Thoracic aorta endothelial cell (primary cell): ENCODE measurements at places on chromosomes 5 and 9. TPM values are rescaled to one million over a fixed set of nuclear protein-coding genes. Genes with fewer than 3 reads are reported as not detected.

Gene PCDHGA8
- 0.72 and 1.6 TPM in 2 replicates for total RNA-seq

Gene ANKDD1B
- total RNA-seq, result 0.14 and 0.27 TPM in 2 replicates

Gene NMUR2
- total RNA-seq, result not detected in 2 replicates

Gene ARHGEF39
- 1.5 and 4.2 TPM in 2 replicates for total RNA-seq

Gene SARDH
- 0.40 and 0.50 TPM in 2 replicates for total RNA-seq

Gene DND1
- 0.43 and 0.53 TPM in 2 replicates for total RNA-seq
